ENCODE measurements at places on chromosomes 1 and 21.

DNA sequence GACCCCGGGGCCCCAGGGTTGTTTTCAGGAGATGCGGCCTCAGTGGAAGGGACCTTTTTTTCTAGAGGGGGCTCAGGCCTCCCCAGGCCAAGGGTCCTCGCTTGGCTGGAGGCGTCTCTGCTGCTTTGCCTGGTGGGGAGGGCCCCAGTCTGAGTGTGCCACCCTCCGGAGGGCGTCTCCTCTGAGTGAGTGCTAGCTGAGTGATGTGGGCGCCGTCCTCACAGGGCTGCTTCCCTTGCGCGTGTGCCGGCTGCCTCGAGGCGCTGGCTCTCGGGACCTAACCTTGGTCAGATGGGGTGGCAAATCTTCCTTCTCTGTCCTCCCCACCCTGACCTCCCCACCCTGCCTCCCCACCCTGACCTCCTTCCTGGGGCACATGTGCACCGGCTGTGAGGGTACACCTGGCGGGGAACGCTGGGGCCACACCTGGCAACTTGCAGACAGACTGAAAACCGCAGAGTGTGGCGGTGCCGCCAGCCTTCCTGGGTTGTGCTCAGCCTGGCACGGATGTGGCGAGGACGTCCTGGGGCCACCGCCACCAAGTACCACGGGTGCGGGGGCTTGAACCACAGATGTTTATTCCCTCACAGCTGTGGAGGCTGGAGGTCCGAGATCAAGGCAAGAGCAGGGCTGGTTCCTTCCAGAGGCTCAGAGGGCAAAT lies 93.0 kb upstream of the TTC34 start:
- no peak for DNase-seq

- DNase-seq, result peak; percentile 44
Observed at GRCh38 chr1:40630488-40631223, 34.8 kb downstream of the RIMS3 start.

DNA sequence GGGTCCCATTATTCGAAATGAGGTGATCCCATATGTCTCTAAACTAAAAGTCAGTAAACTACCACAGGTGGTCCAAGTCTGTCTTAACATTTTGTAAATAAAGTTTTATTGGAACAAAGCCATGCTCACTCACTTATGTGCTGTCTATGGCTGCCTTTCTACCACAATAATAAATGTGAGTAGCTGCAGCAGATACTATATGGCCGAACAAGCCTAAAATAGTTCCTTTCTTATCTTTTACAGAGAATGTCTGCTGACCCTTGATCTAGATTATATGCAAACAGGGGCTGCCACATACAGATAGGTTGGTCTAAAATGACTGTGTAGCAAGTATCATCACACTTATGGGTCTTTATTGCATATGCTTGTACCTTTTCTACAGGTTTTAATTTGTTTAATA lies 140.0 kb downstream of the VAV3 start:
- DNase-seq, result no peak

- no peak for DNase-seq
Observed at GRCh38 chr1:62311473-62311943, 7.7 kb downstream of the KANK4 start.

DNA sequence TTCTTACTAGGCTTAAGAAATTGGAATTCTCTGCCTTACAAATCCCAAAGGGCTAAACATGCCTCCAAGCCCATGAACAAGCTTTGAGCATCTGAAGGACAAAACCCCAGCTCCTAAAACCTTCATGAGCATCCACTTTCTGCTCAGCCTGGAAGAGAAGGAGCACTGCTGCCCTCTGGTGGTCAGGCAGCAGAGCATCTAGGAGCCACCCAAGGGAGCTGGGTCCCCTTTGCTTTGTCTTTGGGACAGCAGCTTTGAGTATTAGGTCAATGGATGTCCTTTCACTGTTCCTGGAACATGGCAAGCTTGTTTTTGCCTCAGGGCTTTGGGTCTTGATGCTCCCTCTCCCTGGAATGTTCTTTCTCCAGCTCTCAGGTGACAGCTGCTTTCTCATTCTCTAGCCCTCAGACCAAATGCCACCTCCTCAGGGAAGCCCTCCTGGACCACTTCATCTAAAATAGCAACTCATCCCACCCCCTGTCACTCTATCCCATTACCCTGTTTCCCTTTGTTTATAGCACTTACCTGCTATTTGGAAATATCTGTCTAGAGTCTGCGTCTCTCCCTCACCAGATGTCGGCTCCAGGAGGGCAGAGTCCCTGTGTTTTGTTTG lies 25.7 kb downstream of the RAB7B start:
- DNase-seq, result peak; percentile 82

GRCh38 chr1:244347942-244348341 lies 103.8 kb downstream of the ADSS2 start:
- no peak for DNase-seq

Data from suppressor macrophage (primary cell).